ENCODE measurements at places on chromosomes 3 and 15.

DNA sequence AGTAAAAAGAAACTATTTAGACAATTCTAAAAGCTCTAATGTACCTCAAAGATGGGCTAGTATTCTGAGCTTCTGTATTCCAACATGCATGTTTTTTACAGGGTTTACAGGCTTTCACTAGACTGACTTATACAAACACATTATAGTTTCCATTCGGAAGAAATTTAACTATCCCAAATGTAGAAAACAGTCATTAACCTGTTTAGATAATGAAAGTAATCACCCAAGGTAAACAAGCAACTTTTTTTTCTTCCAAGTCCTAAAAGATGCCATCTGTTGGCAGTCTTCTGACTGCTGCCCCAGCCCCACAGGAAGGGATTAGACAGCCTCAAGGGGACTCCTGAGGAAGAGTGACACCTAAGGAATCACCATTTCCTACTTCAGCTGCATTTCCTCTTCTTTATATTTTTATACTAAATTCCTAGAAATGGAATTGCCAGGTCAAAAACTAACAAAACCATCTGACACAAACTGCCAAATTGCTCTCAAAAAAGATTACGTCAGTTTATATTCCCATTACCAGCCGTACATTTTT is 25.5 kb downstream of the SIN3A start:
- no peak for DNase-seq

- DNase-seq: no peak
Measured at GRCh38 chr15:50140098-50140497, 21.1 kb upstream of the ATP8B4 start.

- no peak for DNase-seq
Measured at GRCh38 chr3:187685948-187686347, 15.8 kb upstream of the SST start.

GRCh38 chr3:11452885-11453847 is 181.0 kb downstream of the ATG7 start:
- DNase-seq: no peak

GRCh38 chr3:66010739-66011655 is 27.7 kb downstream of the MAGI1 start:
- DNase-seq: no peak

GRCh38 chr15:31280831-31281216 is 45.8 kb upstream of the KLF13 start:
- no peak for DNase-seq

GRCh38 chr3:120415756-120416155 is 35.0 kb downstream of the FSTL1 start:
- DNase-seq: no peak

DNA sequence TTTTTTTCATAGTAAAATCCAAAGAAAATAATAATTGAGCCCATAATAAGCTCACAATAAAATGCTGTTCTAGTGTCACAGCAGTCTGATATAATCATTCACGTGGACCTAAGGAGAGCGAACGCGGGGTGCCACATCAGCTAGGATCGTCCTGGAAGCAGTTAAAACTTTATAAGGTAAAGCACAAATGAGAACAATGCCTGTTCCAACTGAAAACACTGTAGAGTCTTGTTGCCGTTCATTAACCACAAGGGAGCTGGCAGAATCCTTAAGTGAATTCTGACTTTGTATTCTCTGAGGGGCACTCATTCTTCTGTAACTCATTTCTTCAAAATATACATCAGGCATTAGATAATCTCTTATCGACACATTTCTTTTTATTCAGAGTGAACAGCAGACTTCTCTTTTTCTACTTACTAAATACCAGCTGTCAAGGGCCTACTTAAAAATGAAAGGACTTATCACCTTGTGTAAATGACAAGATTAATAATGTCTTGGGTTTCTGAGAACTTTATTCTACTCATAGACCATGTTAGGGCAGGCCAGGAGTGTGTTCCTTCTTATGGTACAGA is 524.6 kb downstream of the MECOM start:
- DNase-seq: no peak

GRCh38 chr3:71554649-71555048 is 28.9 kb downstream of the FOXP1 start:
- DNase-seq: no peak

GRCh38 chr3:78402720-78403119 is 1362.8 kb downstream of the ROBO2 start:
- no peak for DNase-seq

DNA sequence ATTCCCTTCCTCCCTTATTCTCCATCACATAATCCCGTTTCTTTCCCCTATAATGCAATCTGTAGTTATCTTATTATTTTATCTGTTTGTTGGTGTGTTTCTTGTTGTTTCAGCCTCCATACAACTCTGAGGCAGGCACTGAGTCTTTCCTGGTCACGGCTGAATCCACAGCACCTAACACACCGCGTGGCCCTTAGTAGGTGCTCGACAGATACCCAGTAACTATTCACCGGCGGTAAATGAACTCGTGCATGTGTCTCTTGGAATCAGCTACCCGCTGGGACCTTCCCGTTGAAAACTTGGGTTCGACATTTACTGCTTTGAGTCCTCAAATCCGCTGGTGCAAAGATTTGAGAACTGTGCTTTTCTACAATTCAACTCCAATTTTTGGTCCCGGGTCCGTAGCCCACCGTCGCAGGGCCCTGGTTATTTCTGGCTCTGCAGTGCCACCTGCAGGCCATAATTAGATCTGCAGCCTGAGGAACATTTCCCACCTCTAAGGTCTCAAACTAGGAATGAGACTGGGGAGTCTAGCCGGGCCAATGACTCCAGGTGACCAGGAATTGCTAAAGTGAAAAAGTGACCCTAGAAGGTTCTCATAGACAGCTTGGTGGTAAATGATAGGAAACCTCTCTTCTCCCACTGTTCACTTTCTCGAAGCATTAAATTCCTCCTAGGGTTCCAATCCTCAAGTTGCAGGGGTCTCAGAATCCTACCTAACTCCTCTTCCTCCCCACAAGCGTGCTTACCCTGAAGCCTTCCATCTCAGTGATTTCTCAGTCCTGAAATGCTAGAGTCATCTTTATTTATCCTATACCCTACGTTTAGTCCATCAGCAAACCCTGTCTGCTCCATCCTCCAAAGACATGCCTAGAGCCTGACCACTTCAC is 40.0 kb upstream of the TRH start:
- no peak for DNase-seq

- DNase-seq: no peak
Measured at GRCh38 chr15:33894193-33894592, 74.1 kb upstream of the CHRM5 start.

DNA sequence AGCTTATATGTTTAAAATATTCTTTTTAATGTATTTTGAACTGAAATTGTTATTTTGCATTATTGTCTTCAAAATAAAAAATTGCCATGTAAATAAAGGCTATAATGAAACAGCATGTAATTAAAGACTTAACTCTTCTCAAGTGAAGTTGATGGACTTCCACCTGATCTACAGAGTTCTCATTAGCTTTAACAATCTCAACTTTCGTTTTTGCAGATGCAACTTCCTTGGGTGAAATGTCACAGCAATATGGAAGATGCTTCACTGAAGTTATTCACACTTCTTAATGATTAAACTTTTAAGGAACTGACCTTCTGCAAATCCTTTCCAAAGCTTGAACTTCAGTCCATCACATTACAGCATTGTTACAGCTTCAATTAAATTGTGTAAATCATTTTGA is 63.6 kb downstream of the OSTN start:
- no peak for DNase-seq

GRCh38 chr15:38440353-38441129 is 13.4 kb upstream of the FAM98B start:
- no peak for DNase-seq

DNA sequence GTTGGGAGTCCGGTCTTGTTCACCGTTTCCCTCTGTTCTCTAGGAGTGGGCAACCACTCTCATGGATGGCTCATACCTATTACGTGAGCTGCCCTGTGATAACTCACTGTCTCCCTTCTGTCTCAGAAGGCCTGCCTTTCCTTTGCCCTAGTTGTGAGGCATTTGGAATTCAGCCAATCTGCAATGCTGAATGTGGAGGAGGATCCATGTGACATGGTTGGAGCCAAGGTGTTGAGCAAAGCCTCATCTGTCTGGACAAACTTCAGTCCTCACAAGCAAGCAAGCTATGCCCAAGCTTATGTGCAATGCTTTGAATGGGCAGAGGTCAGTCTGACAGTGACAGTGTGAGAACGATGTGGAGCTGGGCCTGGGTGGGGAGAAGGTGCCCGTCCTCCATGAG is 37.8 kb upstream of the ATP10A start:
- DNase-seq: no peak

GRCh38 chr15:73227433-73228056 is 141.2 kb downstream of the HCN4 start:
- no peak for DNase-seq

DNA sequence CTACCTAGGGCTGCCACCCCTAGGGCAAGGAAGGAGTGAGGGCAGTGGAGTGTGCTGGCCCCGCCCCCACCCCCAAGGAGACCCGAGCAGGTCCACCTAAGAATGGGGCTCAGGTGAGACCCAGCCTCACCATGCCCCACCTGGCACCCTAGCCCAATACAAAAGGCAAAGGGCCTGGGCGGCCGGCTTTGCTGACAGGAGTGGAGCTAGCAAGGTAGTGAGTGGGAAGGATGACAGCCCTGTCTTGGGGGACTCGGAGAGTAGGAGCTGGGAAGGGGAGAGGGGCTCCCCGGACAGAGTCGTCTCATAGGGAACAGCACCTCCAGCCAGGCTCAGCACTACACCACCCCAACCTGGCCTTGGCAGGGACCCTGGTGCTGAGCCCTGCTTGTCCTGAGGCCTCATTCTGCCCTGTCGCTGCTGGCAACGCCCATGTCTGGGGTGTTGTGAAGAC is 12.1 kb downstream of the C15orf39 start:
- no peak for DNase-seq

DNA sequence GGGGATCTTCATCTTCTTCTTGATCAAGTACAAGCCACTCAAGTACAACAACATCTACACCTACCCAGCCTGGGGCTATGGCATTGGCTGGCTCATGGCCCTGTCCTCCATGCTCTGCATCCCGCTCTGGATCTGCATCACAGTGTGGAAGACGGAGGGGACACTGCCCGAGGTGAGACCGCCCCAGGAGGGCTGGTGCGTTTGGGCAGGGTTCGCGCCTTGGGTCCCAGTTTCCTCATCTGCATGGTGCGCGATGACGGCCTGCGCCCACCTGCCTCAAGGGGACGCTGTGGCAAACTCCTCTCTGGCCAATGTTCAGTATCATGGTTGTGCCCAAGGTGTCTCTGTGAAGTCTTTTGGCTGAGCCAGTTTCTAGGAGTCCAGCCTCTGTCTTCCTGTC is 57.5 kb upstream of the SLC6A1 start:
- no peak for DNase-seq

DNA sequence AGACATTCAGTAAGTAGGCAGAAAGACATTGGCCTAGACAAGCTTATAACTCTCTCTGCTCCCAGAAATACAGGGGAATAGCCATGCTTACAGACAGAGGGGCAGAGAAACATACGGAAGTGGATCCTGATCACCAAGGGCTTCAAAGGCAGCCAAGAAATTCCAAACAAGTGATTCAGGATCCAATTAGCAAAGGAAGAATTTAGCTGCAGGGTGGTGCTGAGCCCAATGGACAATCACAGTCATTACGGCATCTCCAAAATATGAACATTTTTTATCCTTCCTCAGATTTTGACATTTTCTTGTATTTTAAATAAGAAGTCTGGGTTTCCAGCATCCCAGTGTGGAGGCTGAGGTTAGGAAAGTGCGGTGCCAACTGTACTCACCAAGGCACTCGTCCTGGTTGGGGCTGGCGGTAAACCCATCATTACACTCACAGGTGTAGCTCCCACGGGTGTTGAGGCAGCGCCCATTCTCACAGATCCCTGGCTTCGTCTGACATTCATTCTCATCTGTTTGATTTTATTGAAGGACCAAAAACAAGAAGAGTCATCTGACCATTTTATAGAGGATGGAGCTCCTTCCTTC is 96.8 kb downstream of the DUT start:
- no peak for DNase-seq

- no peak for DNase-seq
Measured at GRCh38 chr3:172868582-172869200, 118.2 kb downstream of the ECT2 start.

- no peak for DNase-seq
Measured at GRCh38 chr3:30256474-30256873, 349.9 kb upstream of the TGFBR2 start.

DNA sequence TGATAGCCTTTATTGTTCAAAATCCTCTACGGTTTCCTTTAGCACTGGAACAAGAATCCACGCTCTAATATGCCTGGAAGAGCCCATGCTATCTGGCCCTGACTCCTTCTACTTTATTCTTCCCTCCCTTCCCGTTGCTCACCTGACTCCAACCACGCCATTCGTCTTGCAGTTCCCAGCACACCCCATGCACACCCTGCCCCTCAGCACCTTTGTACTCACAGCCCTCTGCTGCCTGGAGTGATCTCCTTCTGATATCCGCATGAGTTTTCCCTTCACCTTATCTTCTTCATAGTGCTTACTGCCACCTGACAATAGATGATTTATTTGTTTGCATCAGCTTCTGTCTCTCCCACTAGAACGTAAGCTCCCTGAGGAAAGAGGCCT is 16.6 kb upstream of the BCL2A1 start:
- DNase-seq: no peak

DNA sequence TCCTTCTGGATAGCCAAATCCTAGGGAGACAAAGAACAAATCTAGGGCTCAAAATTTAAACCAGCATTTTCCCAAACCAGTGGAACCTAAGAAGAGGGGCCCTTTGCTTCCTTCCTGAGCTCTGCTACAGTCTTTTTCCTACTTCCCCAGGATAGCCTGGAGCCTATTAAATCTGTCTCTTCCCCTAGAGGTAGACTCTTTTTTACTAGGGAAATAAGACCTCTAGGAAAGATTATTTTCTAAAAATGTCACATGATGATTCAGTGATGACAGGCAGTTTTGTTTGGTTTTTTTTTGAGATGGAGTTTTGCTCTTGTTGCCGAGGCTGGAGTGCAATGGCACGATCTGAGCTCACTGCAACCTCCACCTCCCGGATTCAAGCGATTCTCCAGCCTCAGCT is 18.5 kb downstream of the RMDN3 start:
- no peak for DNase-seq

DNA sequence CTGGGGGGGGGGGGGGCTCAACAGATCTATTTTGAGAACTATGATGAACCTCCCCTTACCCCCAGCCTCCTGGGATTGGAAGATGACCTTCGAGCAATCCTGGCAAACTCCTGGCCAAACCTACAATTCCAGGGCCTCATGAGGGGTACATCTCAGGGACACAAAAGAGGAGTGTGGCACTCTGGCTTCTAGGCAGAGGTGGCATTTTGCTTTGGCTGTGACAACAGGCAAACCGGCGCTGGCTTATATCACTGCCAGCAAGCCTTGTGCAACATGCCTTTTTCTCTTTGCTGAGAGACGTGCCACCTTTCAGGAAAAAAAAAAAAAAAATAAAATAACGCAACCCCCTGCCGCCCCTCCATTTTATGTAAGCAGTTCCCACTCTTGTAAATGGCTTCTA is 31.8 kb upstream of the FEZF2 start:
- no peak for DNase-seq

GRCh38 chr15:65260968-65261367 is 25.7 kb downstream of the PARP16 start:
- no peak for DNase-seq

GRCh38 chr3:53844262-53845102 is 1.7 kb downstream of the CHDH start:
- DNase-seq: no peak

GRCh38 chr15:23566071-23566554 is 639 bp downstream of the MKRN3 start:
- DNase-seq: no peak

GRCh38 chr3:1703169-1703568 is 395.5 kb upstream of the CNTN4 start:
- DNase-seq: no peak
